SW480 (cell line): ENCODE measurements at places on chromosomes 12 and 14.

DNA sequence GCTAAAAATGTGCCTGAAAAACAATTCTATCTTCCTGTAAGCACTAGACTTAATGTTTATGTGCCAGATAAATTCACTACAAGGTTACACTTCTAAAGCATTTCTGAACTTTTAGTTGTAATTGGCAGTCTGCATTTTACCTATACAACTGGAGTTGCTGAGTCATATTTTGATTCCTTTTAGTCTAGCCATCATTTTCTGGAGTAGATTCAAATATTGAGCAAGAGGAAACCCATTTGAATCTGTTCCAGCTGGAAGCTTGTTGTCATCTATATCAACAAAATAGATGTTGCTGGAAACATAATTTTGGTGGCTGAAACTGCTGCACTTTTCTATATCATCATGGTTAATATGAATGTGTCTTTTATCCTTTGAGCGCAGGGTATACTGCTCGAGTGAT lies 122.2 kb upstream of the CCDC175 start:
- DNase-seq: no peak

GRCh38 chr14:57748279-57748678 lies 117.6 kb downstream of the SLC35F4 start:
- DNase-seq: no peak

DNA sequence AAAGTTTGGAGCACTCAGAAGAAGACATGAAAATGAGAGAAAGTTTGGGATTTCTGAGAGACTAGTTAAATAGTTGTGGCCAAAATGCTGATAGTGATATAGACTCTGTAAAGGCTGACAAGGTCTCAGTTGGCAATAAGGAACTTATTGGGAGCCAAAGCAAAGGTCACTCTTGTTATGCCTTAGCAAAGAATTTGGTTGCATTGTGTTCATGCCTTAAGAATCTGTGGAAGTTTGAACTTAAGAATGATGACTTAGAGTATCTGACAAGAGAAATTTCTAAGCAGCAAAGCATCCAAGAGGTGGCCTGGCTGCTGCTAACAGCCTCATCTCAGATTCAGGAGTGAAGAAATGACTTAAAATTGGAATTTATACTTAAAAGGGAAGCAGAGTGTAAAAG lies 113.8 kb downstream of the PIK3C2G start:
- no peak for DNase-seq

DNA sequence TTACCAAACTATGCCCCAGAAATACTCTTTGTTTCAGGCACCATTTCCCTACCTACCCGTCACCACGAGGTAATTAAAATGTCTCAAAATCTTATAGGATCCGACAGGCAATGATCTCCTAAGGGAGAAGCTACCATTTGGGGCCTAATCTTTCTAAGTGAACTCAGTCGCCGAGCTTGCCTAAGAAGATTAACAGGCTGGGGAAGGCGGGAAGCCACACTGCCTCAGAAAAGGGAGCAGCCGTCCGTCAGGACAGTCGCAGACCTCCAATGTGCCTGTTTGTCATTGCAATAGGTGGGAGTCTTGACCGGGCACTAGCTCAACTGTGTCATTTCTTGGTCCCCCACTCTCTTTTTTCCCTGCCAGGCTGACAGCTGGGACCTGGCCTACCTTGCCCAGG lies 4.6 kb downstream of the TTC7B start:
- DNase-seq: no peak

GRCh38 chr14:98926801-98927200 lies 345.2 kb downstream of the BCL11B start:
- no peak for DNase-seq

DNA sequence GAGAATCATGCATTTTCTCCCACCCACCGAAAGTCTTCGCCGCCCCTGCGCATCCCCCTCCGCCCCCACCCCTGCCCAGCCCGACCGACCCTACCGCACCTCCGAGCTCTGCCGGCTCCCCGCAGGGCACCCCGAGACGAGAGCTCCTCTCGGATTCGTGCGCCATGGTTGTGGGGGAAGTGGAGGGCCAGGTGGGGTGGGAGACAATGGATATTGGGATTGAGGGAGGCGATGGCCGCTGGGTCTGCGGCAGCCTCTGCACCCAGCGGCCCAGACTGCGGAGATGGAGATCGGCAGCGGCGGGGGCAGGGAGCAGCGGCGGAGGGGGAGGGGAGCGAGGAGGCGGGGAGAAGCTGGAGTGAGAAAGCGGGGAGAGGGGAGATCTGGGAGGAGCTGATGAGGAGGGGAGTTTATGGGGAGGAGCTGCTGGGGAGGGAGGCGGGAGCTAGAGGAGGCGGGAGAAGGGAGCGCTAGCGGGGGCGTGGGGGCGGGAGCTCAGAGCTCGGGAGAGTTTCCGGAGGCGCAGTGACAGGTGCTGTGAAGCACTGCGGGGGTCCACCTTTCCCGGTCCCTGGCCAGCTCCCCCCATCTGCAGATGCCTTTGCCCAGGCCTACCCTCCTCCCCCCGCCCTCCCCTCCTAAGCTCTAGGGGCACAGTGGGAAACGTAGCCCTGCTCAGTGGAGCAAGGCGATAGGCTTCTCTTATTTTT lies at the start of gene SALL2:
SALL2 (minus strand) TSS at position 385 of the 710 bp plus-strand sequence; CDS start at position 166, 219 bp downstream.
- peak; percentile 46 for DNase-seq

GRCh38 chr12:18283831-18284230 lies 22.5 kb downstream of the PIK3C2G start:
- no peak for DNase-seq

- DNase-seq: no peak
Measured at GRCh38 chr12:6367065-6367968, 8.0 kb downstream of the SCNN1A start.

DNA sequence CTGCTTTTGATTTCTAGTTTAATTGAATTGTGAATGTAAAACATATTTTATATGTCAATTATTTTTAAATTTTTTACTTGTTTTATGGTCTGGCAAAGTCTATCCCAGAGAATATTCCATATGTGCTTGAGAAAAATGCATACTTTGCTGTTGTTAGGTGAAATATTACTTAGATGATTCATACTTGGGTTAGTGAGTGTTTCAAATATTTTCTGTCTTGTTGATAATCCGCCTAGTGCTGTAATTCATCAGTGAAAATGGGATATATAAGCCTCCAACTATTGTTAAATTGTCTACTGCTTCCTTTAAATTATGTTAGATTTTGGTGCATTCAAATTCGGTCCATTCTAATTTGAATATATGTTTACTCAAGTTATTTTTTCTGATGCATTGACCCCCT lies 395.5 kb downstream of the LRFN5 start:
- DNase-seq: no peak

DNA sequence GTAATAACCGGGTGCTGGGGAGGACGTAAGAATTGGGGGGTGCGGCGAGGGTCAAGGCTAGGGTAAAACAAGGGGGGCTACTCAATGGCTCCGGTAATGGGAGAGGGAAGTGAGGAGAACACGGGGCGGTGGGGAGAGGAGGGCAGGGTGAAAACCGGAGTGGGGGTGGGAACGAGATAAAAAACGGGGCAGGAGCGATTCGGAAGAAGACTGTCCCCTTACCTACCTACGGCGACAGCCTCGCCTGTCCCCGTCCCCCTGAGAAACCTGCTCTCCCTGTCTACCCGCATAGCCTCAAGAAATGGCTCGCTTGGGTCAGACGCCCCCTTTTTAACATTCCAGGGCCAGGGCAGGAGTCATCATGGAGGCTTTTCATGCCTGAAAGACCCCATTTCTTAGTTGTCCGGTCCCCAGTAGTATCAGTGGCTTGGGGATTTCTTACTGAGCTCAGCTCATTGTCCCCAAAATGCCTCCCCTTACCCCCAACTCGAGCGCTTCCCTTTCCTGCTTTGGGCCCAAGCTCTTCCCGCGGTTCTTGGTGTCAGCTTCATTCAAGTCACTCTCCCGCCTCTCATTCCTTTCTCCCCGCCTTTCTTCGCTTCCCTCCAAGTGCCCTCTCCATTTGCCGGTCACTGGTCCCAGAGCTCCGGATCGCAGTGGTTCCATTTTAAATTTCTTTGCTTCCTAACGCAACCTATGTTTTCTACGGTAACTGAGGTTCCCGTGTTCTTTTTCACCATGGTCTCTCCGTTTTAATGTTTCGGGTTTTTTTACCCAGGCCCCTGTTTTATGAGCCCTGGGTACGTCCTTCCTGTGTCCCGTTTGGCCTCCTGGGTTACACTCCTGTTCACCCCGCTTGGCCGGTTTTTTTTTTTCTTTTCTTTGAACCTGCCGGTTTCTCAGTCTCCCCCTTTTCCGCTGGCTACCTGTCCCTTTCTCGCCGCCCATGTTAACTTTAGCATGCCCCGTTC lies 1.2 kb upstream of the WSB2 start:
- DNase-seq: peak; percentile 62

DNA sequence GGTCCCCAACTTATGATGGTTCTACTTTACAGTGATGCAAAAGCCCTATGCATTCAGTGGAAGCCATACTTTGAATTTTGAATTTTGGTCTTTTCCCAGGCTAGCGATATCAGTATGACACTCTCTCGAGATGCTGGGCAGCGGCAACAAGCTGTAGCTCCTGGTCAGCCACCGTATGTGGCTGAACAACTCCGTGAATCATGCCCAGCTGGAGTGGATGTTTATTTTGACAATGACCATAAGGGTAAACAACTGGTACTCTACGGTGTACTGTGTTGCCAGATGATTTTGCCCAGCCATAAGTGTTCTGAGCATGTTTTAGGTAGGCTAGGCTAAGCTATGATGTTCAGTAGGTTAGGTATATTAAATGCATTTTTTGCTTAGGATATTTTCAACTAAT lies 8.2 kb upstream of the ZNF410 start:
- DNase-seq: no peak

- DNase-seq: no peak
Measured at GRCh38 chr14:33737446-33737845, 213.4 kb downstream of the EGLN3 start.

- DNase-seq: no peak
Measured at GRCh38 chr14:68771631-68772030, 21.2 kb downstream of the ZFP36L1 start.

DNA sequence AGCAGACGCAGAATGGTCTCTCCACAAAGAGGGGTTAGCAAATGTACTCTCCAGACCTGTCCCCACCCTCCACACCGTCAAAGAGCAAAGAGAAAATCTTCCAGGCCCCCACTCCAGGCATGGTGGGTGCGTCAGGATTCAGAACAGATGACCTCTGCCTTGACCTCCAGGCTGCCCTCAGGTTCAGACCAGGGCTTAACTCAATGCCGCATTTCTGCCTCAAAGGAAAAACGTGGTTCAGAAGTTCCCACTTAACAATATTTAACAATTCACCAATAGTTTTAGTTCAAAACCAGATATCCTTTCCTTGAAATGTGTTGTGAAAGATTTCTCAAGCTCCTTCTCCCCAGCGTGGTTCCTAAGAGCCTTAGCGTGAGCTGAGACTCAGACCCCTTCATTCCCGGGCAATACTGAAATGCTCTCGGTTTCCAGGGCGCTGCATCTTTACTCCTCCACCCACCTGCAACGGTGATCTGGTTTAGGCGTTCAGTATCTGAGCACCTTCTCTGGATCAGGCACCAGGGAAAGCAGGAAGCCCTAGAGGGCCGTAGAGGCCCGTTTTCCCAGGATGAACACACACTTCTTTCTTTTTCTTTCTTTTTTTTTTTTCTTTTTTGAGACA lies 22.9 kb downstream of the HSP90AA1 start:
- no peak for DNase-seq

DNA sequence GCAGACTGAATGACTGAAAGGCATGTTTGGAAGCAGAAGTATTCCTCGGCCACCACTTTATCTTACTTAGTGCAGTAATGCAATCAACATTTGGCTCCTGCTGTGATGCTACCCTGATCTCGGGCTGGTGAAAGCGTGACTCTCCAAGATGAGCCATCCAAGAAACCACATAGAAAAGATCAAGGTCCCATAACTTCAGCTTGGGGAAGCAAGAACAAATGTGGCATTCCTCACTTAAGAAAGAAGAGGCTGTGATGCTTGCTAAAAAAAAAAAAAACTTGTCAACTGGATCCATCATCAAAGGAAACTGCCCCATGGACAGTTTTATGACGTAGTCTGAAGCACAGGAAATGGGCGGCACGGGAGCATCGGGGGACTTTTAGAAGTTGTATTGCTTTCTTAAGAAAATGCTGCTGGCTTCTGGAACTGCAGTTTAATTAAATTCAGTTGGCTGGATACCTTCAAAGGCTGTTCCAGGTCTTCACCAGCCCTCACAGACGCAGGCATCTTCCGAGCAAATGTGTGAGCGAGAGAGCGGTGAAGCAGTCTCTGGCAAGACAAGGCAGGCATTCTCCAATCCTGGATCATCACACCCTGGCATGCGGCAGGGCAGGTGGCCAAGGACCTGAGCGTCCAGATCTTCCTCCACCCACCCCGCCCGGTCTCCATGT lies 38.2 kb upstream of the MAP1LC3B2 start:
- DNase-seq: peak; percentile 85

- DNase-seq: peak; percentile 13
Measured at GRCh38 chr12:16531621-16532020, 74.3 kb downstream of the LMO3 start.

- DNase-seq: no peak
Measured at GRCh38 chr14:95946867-95947266, 70.2 kb downstream of the TUNAR start.

- DNase-seq: no peak
Measured at GRCh38 chr14:60165547-60165876, 314 bp upstream of the DHRS7 start.

GRCh38 chr12:57149245-57149900 lies 2.0 kb upstream of the LRP1-AS start:
- DNase-seq: no peak

DNA sequence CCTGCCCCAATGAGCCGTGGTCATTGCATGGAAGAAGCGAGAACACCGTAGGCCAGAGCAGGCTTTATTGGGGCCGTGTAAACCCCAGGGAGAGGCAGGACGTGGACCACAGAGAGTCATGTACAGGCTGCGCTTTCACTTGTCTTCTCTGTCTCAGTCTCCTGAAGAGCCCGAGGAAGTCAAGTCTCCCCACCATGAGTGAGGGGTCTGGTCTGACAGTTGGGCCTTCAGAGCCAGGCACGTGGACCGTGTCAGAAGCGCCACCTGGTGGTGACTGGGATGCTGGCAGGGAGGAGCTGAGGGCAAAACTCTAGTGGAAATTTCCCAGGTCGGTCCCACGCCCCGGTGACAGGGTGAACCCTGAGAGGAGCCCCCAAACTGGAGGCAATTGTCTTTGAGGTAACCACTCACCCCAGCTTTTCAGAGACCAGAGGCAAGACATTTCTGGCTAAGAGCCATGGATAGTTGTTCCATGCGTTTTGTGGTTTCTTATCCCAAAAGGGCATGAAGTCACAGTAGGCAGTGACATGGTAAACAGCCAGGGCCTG lies 17.4 kb downstream of the RPS6KL1 start:
- DNase-seq: peak; percentile 25

- no peak for DNase-seq
Measured at GRCh38 chr14:53042480-53042879, 91.6 kb upstream of the FERMT2 start.
